ENCODE measurements at places on chromosomes 16 and 17. TPM values are rescaled to one million over a fixed set of nuclear protein-coding genes. Genes with fewer than 3 reads are reported as not detected.
A peak's percentile ranks its signal among the peaks of the same experiment; 100 is the strongest.

DNA sequence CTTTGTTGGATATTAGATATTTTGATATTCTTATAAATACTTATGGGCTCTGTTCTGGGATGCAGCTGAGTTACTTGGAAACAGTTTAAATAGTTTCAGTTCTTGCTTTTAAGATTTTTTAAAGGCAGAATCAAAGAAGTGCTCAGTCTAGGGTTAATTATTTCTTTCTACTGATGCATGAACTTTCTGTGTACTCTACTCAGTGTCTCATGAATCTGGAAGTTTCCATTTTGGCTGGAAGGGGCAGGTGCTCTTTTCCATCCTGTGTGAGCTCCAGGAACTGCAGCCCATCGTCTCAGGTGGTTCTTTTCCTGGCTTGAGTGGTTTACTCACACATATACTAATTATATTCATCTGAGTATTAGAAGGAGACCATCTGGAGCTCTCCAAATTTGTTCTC is 61.1 kb upstream of the CPHXL start:
- ATAC-seq, result no peak

DNA sequence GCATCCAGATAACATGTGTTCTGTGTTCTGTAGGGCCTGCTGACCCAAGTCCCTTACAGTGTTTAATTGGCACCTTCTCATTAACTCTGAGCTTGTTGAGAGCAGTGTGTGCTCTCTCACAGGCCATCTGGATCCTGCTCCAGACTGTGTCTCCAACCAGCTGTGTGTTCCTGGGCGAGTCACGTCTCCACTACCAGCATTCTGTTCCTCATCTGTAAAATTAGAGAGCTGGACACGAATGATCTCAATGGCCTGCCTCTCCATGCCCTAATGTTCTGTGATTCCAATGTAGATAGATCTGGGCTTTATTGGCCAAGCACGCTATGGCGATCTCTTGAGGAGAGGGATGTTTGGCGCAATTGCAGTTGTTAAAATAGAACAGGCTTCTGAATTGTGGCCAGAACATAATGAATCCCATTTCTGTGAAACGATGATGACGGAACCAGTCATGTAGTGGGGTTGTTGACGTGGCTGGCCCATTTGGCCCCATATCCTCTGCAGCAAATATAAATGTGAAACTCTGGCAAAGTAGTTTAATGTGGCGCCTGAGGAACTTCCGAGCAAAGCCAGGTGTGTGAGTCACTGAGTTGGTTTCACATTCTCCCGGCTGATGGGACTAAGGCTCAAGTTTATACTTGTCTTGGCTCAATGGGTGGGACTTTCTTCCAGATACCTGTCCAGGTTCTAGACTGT is 22.2 kb downstream of the TBX4 start:
- ATAC-seq, result peak; percentile 18

- no peak for ATAC-seq
Observed at GRCh38 chr16:30509081-30509765, 17.1 kb downstream of the ZNF768 start.

- no peak for ATAC-seq
Observed at GRCh38 chr16:68355447-68356248, 44.8 kb downstream of the PRMT7 start.

GRCh38 chr16:16917191-16917785 is 538.3 kb downstream of the NPIPA7 start:
- no peak for ATAC-seq

GRCh38 chr16:11020388-11020787 is 76.0 kb downstream of the CLEC16A start:
- ATAC-seq, result no peak

GRCh38 chr17:17738901-17739300 is 57.6 kb downstream of the RAI1 start:
- no peak for ATAC-seq

DNA sequence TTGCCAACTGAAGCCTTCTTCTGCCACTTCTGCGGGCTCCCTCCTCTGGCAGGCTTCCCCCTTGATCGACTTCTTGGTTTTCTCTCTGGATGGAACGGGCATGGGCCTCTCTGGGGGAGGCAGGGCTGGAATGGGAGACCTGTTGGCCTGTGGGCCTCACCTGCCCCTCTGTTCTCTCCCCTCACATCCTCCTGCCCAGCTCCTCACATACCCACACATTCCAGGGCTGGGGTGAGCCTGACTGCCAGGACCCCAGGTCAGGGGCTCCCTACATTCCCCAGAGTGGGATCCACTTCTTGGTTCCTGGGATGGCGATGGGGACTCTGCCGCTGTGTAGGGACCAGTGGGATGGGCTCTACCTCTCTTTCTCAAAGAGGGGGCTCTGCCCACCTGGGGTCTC is 6.5 kb upstream of the LASP1NB start:
- ATAC-seq, result no peak

DNA sequence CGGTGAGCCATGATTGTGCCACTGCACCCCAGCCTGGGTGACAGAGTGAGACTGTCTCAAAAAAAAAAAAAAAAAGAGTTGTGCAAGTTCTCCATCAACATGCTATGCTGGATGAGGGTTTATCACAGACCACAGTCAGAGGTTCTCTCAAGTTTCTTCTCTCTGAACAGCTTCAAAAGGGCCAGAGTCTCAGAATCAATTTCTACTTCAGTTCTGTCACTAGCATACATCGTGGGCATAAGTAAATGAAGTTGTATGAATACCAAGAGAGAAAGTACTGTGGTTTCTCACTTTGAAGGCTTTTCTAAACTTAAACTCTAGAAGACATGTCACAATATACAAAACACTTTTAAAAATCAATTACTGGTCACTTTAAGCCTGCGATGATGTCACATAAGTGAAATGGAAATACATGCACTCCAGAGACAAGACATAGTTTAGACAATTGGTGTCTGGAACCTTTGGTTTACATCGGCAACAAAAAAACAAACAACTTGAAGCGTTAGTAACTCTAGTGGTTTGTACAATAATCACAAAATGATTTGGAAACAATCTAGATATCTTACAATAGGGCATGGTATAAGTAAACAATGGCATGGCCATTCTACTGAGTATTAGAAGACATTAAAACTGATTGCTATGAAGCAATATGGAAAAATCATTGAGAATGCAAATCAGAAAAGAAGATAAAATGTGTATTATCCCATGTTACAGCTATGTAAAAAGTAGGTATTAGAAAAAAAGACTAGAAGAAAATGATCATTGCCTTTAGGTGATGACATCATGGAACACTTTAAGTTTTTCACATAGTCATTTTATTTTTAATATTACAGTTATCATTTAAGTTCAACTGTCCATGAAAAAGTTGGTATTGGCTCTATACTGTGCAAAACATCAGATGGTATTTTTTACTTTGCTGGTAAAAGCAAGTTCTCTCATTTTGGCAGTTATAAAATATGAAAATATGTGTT is 232.3 kb downstream of the ZFHX3 start:
- ATAC-seq, result no peak

DNA sequence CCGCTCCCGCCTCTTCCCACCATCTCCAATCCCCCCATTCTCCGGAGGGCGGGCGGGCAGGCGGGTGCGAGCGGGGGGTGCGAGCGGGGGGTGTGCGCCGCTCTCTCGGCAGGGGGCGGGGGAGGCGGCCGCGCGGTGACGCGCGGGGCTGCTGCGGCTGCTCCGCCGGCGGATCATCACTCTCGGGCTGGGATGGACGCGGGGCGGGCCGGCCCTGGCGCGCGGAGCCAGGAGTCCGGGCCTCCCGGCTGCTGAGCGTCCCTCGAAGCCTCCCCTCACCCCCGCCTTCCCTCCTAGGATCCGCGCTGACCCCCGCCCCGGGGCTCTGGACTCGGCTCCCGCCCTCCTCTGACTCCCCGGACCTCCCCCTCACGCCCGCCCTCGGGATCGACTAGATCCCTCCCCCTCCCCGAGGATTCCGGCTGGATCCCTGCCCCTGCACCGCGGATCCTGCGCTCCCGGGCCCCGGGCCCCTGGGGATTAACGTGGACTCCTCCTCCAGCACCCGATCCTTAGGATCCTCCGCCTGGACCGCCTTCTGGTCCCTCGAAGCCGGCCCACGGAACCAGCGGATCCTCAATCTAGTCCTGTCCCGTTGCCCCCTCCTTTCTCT is 946 bp upstream of the TMEM256 start:
- ATAC-seq, result peak; percentile 50

GRCh38 chr17:19659366-19660177 is 11.0 kb downstream of the ALDH3A2 start:
- ATAC-seq, result no peak

DNA sequence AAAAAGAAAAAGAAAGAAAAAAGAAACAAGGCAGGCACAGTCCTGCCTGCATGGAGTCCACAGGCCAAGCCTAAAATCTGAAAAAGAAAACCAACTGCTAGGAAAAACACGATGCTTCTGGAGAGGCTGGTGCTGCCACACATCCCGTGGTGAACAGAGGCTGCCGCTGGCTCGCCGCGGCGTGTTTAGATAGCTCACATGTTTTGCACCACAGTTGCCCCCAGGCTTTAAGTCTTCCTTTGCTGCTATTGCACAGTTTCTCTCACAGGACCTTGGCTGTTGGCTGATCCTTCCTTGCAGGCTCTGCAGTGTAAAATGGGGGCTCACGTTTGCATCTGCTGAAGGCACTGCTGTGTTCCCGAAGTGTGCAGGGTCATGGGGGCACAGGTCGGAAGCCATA is 8.6 kb downstream of the SLC6A4 start:
- ATAC-seq, result no peak

- ATAC-seq, result no peak
Observed at GRCh38 chr17:48549281-48549630, 4.3 kb upstream of the HOXB2 start.

DNA sequence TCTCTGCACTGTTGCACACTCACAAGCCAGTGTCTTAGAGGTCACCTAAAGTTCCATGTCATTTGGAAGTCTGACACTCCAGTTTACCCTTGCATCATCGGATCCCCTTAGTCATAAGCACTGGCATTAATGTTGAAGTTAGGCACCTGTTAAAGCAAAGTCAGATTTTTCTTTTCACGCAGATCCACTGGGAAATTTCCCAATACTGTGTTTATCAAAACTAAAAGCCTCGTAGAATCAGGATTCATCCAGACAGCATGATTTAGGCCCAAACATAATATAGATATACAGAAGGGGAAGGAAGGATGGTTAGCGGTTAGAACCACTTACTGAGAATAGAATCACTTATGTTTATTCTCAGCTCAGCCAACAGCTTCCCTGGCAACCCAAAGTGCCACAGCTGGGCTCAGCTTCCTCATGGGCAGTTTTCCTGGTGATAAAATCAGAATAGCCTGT is 30.1 kb upstream of the HAPSTR1 start:
- ATAC-seq, result no peak

- no peak for ATAC-seq
Observed at GRCh38 chr17:47335101-47335936, 11.6 kb downstream of the EFCAB13 start.

DNA sequence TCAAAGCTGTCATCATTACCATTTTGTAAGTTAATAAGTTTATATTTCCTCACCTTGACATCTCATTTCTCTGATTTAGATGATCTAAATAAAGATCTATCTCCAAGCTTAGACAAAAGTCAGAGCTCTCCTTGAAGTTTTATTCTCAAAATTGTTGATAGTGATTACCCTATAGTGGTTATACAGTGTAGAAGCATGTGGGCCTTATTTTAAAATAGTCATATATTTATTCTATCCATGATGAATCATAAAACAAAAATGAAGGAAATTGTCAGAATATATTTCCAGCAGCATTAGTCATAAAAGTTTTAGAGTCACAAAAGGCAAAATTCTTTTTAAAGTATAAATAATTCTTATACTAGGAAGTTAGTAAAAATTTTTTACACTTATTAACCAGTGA is 49.0 kb downstream of the RHOT1 start:
- ATAC-seq, result no peak

DNA sequence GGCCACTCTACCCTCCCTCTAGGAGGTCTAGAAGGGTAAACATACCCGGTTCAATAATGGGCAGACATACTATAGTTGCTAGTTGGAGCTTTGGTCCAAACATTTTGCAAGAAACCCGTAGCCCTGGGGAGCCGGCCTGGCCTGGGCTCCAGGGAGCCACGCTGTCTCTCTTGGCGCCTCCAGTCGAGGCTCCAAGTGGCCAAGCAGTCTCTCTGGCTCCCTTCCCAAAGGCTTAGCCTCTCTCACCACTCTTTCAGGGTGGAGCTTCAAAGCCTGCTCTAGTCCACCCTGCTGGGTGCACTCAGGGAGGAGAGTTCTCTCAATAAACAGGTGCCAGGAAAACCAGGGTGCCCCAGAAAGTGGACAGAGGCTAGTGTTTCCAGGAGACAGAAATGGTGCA is 32.2 kb downstream of the RCVRN start:
- ATAC-seq, result no peak

DNA sequence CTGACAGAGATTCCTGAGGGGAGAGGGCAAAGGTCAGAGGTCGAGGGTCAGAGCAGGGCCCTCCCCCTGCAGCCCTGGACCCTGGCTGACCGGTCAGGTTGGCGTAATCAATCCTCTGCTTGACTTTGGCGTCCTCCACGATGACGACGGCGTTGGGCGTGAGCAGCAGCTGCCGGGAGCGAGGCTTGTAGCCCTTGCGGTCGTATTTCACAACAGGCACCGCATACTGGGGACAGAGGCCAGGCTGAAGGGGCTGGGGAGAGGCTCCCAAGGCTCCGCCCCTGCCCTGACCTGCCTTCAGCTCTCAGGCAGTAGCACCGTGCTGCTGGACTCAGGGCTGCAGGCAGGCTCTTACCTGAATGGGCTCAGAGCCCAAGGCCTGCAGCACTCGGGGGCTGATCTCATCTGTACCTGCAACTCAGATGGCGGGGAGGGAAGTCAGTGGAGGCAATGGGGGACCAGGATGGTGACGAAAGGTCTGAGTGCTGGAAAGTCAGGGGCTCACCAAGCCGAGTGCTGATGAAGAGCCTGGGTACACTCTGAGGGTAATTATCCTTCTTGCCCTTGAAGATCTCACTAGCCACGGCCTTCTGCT is 12.0 kb upstream of the CRK start:
- no peak for ATAC-seq

DNA sequence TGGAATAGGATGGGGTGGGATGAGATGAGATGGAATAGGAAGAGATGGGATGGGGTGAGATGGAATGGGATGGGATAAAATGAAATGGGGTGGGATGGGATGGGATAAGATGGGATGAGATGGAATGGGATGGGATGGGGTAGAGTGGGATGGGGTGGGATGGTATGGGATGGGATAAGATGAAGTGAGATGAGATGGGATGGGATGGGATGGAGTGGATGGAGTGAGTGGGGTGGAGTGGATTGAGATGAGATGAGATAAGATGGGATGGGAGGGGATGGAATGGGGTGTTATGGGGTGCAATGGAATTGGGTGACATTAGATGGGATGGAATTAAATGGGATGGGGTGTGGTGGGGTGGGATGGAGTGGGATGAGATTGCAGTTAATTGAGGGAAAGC is 279.2 kb upstream of the CDH5 start:
- ATAC-seq, result no peak

LIMD2 gene
- total RNA-seq, result 144 TPM

RNF112 gene
- 0.56 TPM for total RNA-seq

TMEM88 gene
- 3.2 TPM for total RNA-seq

GPS1 gene
- total RNA-seq, result 46.2 TPM

LLGL1 gene
- total RNA-seq, result 19.5 TPM

LPCAT2 gene
- 0.73 TPM for total RNA-seq

MYH13 gene
- not detected for total RNA-seq

MIF4GD gene
- 23.6 TPM for total RNA-seq

All from activated T-helper 17 cell treated with anti-CD3 and anti-CD28 coated beads, Interleukin-2, amount 50 U/mL, for 72 hours (primary cell).